ENCODE measurements at places on chromosomes 1 and 21.
A peak's percentile ranks its signal among the peaks of the same experiment; 100 is the strongest.

DNA sequence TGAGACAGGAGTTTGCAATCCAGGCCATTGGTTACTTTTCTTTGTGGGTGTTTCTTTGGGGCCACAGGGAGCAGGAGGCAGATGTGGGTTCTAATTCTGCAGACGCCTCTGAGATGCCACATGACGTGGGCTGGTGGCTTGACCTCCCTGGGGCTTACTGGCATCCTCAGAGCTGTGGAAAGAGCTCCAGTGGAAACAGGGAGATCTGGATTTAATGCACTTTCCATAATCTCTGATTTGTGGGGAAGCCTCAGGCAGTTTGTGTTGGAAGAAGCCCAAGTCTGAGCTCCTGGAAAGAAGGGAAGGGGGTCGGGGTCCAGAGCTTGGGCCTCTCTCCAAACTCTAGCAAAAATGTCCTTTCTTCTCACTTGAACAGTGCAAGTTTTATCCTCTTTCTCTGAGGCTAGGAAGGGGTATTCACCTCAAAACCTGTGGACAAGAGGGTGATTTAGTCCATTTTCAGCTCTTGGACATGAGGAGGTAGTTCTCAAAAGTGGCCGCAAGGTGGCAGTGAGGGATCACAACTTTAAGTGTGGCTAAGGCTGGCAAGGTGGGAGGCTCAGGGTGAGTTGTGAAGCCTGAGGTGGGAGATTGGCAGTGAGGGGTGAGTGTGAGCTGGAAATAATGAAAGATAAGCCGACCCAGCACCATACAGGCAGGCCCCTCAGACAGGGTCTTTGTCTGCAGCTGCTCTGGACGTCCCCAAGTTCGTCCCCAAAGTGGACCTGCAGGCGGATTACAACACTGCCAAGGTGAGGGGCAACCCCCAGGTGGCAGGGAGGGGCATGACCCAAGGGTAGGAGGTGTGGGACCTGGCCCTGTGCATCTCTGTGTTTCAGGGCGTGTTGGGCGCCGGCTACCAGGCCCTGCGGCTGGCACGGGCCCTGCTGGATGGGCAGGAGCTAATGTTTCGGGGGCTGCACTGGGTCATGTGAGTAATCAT, 9.2 kb downstream of the IKBKE start:
- DNase-seq, result peak; percentile 53

GRCh38 chr1:157233131-157233530, 94.9 kb upstream of the ETV3 start:
- DNase-seq, result no peak

- peak; percentile 46 for DNase-seq
Measured at GRCh38 chr1:46183079-46183847, 7.0 kb upstream of the P3R3URF start.

GRCh38 chr1:942411-942821, 16.6 kb downstream of the NOC2L start:
- DNase-seq, result no peak

GRCh38 chr21:33976082-33977016, 60.7 kb upstream of the ATP5PO start:
- peak; percentile 72 for DNase-seq
